ENCODE measurements at places on chromosomes 6 and 20. TPM values are rescaled to one million over a fixed set of nuclear protein-coding genes. Genes with fewer than 3 reads are reported as not detected.

RCAN2 gene
- 10.4 TPM for total RNA-seq

PDYN gene
- total RNA-seq = not detected

TMEM244 gene
- total RNA-seq = not detected

AIF1 gene
- not detected for total RNA-seq

Measured in aortic smooth muscle cell (primary cell).